Activated CD4-positive, alpha-beta memory T cell treated with anti-CD3 and anti-CD28 coated beads for 36 hours (primary cell): ENCODE measurements at places on chromosomes 2 and 18.

DNA sequence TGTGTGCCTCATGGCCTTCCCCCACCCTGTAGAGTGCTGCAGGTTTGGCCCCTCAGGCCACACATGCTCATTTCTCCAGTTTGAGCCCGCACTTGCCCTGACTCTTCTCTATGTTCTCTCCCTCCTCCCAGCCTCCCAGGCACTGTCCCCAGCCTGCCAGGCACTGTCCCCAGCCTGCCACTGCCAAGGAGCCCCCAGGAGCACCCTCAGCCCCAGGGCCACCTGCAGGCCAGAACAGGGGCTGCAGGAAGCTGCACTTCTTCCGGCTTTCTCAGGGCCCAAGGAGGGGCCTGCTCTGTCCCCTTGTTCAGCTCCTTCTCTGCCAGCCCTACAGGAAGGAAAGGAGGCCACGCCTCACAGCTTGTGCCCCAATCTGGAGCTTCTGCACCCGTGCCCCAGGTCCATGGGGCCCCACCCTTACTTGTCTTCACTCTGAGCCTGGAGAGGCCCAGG, 31.6 kb downstream of the CYP26B1 start:
- DNase-seq, result no peak

- DNase-seq, result no peak
Measured at GRCh38 chr18:49788327-49788898, 24.9 kb downstream of the ACAA2 start.

DNA sequence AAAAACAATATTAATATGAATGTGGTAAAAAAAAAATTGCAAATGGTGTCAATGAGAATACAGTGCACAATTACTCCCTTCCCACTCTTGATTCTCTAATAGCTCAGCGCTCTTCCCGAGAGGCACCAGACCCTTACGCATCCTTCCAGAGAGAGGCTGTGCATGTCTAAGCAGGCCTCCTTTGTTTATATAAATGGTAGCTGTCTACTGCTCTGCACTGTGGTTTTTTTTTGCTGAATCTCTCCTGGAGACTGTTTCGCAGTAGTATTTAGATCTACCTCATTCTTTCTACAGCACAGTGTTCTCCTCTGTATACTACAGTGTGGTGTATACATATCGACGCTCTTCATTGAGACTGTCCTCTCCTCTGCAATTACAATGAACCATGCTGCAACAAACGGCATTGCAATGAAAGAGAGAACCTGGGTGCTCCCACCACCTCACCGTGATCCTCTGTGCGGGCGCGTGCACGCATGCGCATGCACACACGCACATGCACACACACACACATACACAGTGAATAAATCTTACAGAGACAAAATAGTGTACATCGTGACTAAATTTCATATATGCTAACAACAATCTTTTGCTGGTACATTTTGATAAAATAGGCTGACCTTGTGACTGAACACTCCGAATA, 19.4 kb downstream of the SEPTIN10 start:
- no peak for DNase-seq

- no peak for DNase-seq
Measured at GRCh38 chr2:189165656-189166380, 13.7 kb downstream of the COL5A2 start.

GRCh38 chr18:1965541-1965940, 605.8 kb downstream of the METTL4 start:
- DNase-seq, result no peak

GRCh38 chr2:184765112-184765895, 167.0 kb downstream of the ZNF804A start:
- no peak for DNase-seq

GRCh38 chr2:182330451-182331305, 96.2 kb downstream of the PDE1A start:
- no peak for DNase-seq

GRCh38 chr2:14632133-14632936, at the start of gene LRATD1:
Gene LRATD1 (plus strand): TSS chr2:14632717. CDS start chr2:14633980, 1,263 bp downstream.
- no peak for DNase-seq

GRCh38 chr18:32775628-32776027, 2.8 kb upstream of the KLHL14 start:
- DNase-seq, result no peak

DNA sequence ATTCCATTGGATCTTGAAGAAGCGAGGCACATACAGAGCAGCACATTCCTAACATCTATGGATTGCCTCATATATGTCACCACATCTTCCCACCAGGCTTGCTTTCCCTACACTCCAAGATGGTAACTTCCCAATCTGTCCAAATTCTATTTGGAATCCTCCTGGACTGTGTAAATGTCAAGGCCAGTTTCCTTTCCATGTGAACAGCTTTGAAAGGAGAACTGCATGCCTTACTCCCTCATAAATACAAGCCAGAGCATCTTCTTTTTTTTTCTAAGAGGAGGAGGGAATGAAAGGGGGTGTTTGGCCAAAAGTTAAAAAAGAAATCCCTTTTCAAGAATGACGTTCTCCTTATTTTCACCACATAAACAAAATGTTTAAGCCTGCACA, 103.8 kb upstream of the OSR1 start:
- no peak for DNase-seq

DNA sequence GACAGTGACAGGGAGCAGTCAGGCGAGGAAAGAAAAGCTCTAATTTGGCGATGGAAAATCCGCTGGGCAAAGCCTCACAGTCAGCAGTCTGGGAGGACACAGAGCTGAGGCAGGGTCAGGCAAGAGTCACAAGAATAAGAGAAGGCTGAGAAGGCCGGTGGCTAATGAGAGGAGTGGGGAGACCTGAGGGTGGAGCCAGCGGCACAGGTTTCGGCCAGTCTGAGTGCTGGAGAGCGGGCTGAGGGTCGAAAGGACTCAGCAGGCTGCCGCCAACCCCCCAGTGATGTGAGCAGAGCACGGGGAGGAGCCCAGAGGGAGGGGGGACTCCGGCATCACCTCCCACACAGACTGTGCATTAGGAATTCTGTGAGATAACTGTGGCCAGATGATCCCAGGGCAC, 500.6 kb upstream of the MYT1L start:
- DNase-seq, result no peak

GRCh38 chr2:43082903-43083677, 143.3 kb downstream of the ZFP36L2 start:
- DNase-seq, result no peak

- DNase-seq, result no peak
Measured at GRCh38 chr2:149648282-149649030, 60.9 kb upstream of the MMADHC start.

DNA sequence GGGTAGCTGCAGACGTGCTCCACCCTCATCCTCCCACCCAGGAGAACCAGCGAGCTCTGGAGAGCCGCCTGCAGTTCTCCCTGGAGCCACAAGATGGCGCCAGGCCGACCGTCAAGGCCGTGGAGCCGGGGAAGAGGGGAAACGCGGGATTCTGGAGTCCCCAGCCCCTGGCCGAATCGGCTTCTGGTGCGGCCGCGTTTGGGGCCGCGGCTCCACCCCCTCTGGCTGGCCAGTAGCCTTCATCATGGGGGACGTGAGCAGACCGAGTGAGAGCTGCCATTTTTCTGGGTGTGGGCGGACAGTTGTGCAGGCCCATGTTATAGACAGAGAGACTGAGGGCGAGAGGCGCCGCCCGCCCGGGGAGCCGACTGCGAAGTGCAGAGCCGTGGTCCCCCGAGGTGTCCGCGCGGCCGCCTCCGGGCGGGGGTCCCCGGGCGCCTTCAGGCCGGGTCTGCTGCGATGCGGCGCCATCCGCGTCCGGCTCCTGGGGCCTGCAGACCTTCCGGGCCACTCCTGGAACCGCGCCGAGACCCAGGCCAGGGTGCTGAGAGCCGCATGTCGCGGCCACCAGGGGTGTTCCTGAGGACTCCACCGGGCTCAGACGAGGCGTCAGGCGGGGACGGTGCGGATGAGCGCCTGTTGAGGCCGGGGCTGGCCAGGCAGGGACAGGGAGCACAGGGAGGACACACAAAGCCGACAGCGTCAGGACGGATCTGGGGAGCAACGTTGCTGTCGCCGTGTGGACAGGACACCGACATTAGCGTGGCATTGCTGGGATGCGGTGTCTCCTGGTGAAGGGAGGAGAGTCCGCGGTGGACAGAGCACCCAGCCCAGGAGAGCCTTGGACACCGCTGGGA, 418.2 kb upstream of the HS6ST1 start:
- peak; percentile 66 for DNase-seq

DNA sequence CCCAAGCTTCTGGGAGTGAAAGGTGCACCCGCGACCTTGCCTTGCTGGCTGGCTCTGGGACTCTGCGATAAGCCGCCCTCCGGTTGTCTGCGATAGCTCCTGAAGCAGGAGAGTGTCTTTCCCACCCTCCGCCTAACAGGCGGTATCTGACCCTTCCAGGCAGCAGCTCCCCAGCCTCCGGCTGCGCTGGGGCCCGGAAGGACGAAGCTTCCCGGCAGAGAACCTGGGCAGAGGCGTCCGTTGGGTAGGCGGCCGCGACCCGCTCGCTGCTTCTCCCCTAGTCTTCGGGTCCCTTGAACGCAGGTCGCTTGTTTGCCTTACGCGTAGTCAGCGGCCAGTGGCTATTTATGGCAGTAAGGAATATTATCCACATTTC, 446 bp upstream of the RHBDD1 start:
- no peak for DNase-seq

DNA sequence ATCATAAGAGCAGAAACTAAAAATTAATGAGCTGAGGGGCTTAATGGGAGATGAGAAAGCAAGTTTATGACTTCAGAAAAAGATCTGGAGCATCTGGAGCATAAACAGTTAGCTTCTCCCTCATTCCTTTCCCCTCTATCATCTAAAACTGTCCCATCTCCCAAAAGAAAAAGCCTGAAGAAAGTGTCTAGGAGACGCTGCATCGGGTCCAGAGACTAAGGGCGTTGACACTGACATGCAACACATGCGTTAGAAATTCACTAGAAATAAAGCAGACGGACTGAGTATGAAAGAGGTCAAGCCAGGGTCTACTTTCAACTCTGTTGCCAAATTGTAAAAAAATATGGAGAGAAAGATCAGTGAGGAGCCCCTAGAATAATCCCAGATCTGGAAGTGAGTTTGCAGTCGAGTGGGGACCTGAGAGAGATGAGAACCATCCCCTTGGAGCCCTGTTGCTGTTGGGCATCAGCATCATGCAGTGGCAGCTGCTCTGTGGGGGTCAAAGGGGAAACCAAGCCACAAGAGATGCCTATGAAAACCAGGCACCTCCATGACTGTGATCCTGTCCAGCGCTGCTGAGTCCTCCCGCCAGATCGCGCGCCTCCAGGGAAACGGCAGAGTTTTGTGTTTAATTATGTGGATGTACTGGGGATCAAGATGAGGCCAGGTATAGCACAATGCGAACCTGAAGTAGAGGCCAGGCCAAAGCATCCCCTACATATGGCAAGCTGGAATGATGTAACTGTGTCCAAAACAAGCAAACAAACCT, 13.9 kb downstream of the ANTXR1 start:
- no peak for DNase-seq

DNA sequence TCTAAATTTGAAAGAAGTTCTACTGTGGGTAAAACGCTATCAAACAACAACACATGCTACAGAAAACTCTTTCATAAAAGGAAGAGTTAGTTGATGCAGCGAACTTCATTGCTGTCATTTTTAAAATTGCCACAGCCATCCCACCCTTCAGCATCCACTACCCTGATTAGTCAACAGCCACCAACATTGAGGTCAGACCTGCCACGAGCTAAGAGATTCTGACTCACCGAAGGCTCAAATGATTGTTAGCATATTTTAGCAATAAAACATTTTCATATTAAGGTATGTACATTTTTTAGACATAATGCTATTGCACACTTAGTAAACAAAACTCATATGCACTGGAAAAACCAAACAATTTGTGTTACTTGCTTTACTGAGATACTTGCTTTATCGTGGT, 347.1 kb downstream of the CLIP4 start:
- DNase-seq, result no peak

DNA sequence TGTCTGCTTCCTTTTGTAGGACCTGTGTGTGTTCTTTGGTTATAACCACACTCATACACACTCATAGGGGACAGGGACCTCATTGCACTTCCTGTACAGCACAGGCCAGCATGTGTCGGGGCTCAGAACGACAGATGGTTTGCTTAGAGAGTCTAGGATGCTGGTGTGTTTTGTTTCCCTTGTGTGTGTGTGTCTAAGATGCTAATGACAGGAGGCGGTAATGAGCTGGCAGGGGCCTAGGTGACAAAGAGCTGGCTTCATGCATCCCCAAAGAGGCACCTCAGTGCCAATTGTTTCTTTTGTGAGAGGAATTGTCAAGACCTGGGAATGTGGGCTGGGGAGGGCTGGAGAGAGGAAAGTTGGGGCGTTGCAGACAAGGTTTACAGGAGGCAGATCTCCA, 66.6 kb downstream of the CELF4 start:
- DNase-seq, result no peak

- DNase-seq, result no peak
Measured at GRCh38 chr2:178913049-178913441, 105.8 kb upstream of the TTN start.

- DNase-seq, result peak; percentile 11
Measured at GRCh38 chr2:240962300-240963064, 35.9 kb upstream of the SNED1 start.

- no peak for DNase-seq
Measured at GRCh38 chr2:241110089-241110606, 8.1 kb upstream of the MTERF4 start.

DNA sequence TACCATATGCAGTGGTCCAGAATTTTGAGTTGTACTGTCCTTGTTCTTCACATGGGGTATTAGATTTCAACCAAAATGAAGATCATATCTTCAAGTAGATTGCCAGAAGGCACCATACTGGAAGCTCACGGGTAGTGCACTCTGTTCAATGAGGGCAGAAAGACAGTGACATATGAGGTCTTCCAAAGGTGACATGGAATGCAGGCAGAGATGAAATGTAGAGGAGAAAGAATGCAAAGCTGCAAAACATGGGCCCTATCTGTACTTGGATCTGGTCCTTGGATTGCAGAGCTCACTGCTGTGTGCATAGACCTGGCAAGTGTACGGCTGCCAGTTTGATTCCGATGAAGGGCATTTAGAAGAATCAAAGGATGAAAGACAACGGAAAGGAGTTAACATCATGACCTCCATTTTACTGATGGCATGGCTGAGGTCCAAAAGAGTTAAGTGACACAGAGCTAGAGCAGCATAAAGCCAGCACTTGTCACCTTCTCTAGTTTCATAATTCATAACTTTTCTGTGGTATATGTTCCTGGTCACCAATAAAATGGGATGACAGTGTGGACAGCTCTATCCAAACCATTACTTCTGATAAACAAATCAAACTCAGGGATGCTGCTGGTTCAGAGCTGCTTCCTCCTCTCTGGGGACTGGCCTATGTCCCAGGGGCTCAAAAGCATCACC, 64.7 kb downstream of the BCL2 start:
- DNase-seq, result no peak

DNA sequence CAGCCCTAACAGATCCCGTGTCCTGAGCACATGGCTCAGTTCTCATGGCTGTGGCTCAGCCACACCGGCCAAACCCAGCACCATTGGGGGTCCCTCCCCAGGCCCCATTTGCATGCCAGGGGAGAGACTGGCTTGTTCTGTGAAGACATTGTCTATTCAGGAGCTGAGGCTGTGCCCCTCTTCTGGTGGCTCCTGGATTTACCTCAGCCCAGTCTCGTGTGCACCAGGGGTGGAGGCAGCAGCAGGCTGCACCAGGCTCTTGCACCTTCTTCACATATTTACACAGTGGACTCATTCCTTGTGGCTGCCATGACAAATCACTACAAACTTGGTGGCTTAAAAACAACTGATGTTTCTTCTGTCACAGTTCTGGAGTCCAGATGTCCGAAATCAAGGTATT, 92.4 kb upstream of the ITGA6 start:
- DNase-seq, result no peak

GRCh38 chr18:62327977-62328376, 2.9 kb downstream of the TNFRSF11A start:
- DNase-seq, result no peak

GRCh38 chr2:111160758-111161157, 40.0 kb downstream of the BCL2L11 start:
- DNase-seq, result no peak
